ENCODE measurements at places on chromosomes 3 and 15.

GRCh38 chr3:124497487-124497886 is 232.8 kb upstream of the UMPS start:
- DNase-seq = no peak

GRCh38 chr3:170327040-170327808 is 30.3 kb upstream of the SKIL start:
- DNase-seq = no peak

DNA sequence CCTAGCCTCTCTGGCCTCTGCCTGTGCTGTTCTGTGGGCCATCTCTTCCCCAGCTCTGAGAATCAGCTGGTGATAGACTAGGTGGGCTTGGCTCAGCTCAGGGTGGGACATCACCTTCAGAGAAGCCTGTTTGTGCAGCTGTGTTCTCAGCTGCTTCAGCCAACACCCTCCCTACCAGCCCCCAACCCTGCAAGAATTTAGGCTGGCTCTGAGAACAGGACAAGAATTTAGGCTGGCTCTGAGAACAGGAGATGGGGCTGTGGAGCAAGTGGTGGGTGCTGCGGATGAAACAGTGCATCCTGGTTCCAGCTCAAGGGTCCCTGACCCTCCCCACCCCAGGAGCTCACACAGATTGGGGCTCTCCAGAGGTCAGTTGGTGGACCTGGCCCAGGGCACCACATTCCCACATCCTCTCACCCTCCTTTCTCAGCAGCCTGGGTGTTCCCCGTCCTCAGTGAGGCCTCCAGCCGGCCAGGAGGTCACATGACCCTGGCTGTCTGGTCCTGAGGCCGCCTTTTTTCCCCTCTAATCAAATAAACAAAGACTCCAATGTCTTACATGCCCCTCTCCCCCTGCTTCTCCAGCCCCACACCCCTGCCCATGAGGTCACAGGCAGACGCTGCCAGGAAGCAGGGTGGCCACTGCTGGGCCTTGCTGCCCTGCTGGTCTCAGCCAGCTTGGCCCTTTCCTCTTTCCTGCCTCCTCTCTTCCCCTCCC is 14.9 kb downstream of the PLEKHO2 start:
- no peak for DNase-seq

- no peak for DNase-seq
Measured at GRCh38 chr3:19539518-19540392, 391.4 kb downstream of the KCNH8 start.

DNA sequence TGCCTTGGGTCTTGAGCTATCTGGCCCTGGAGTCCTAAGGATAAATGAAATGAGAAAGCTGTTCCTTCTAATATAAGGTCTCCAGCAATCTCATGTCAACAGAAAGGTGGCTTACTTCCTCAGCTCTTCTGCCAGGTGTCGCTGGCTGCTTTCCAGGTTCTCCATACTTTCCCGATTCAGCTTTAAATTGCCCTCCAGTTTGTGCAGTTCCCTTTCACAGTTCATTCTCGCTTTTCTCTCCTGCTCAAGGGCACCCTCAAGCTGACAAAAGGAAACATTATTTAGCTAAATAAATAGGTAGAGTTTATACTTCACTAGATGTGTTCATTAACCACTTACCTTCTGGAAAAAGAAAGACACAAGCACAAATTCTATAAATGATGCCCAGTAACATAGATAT is 73.0 kb downstream of the MYH15 start:
- DNase-seq = no peak

DNA sequence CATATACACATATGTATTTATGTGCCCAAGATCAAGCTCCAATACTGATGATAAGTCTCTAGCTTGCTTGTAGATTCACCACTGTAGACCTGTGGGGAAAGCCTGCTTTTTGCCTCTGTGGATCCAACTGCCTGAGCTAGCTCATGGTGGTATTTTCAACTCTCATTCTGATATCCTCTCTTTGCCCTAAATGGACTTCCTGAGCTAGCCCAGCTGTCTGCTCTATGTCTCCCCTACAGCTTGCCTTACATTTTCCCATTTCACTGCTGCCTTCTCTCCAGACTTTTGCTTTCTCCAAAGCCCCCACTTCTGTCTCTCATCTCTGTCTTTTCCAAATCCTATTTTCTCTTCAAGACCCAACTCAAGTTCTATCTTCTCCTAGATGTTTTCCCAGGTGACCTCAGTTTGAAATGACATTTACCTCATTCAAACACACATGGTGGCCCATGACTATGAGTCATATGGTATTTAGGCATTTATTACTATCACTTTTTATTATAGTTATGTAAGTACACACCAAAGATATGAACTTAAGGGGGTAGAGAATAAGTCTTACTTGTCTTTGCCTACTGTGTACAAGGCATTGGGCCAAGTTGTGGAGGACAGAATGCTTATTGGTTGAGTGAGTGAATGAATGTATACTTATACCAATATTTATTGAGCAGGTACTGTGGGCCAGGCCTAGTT is 191.7 kb downstream of the NR1D2 start:
- DNase-seq = no peak

- no peak for DNase-seq
Measured at GRCh38 chr15:70509731-70510143, 253.6 kb downstream of the UACA start.

DNA sequence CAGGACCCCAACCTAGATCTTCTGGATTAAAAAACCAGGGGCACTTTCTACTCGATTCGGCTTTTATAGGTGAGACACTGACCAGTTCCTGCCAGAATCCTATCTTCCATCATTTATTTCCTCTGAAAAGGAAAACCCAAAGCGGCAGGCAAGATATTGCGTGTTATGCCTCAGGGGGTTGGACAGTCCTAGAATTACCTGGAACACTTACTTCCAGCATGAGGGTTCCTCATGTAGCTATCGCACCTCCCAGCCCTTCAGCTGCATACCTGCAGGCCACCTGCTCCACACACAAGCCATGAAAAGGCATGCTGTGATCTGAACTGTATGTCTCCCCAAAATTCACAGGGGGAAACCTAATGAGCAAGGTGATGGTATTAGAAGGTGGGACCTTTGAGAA is 58.3 kb upstream of the DLG1 start:
- DNase-seq = no peak

DNA sequence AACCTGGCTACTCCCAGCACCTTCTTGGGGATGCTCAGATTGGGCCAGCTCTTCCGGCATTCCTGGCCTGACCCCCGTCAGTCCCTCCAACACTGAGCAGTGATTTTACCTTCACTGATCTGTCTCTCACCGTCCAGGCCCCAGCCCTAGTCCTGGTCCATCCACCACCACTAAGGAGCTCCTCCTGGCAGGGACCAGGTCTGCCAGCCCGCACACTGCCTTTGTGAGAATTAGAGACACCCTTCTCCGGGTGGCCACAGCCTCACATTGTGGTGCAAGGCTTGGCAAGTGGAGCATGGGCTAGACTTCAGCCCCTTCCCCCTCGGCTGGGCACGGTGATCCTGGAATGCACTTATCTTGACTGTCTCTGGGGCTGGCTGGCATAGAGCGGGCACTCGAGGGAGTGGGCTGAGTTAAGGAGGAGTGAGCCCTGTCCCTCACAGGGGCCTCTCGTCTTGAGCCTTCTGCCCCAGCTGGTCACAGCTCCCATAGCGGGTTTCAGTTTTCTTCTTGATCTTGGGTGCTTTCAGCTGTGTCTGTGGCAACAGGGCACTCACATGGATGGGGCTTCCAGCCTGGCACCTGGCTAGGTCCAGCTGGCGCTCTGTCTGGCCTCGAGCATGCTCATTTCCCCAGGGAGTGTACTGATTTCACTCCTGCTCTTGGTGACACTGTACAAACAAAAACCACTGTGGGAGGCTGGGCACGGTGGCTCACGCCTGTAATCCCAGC is 53.9 kb downstream of the LINGO1 start:
- no peak for DNase-seq

DNA sequence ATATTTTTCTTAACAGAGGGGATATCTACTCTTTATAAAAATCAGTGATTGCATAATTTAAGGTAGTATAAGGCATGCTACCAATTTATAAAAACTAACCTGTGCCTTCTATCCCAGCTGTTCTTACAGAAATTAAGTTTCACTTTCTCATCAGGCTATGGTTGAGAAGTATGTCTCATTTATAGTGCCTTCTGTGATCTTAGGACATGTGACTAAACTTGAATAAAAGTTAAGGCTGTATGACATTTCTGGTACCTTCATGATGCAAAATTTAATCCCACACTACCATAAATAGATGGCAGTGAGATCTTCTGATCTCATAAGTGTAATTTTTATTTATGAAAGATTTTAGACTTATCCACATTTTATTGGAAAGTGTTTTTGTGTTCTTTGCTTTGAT is 12.6 kb downstream of the TIPARP start:
- DNase-seq = no peak

- no peak for DNase-seq
Measured at GRCh38 chr3:161500068-161500796, 3.6 kb downstream of the OTOL1 start.

- no peak for DNase-seq
Measured at GRCh38 chr3:128549283-128550112, 56.5 kb upstream of the GATA2 start.

- DNase-seq = no peak
Measured at GRCh38 chr15:73851689-73852088, 21.7 kb upstream of the TBC1D21 start.

- no peak for DNase-seq
Measured at GRCh38 chr3:38281895-38282686, at the start of gene SLC22A14. TSS of gene SLC22A14 (plus strand) at chr3:38282294. CDS start at chr3:38306027, 23,733 bp downstream.

- no peak for DNase-seq
Measured at GRCh38 chr3:133999891-134000685, 29.6 kb downstream of the SLCO2A1 start.

DNA sequence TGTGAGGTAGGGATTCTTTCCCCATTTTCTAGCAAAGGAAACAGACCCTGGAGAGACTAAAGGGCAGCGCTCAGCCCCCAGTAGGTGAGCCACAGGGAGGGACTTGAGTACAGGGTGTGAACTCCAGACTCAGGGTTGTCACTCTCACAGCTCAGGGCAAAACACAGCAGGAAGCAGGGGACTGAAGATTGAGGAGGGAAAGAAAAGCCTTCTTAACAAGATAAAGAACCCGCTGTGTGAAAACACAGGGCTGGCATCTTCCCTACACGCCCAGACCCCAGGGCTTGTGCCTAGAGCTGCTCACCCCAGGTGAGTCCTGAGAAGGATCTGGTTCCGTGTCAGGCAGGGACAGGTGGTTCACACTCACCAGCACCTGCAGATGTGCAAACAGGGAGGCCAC is 59.6 kb downstream of the ABTB1 start:
- DNase-seq = no peak

GRCh38 chr3:52004163-52004787 is 8.6 kb upstream of the RPL29 start:
- peak; percentile 16 for DNase-seq

DNA sequence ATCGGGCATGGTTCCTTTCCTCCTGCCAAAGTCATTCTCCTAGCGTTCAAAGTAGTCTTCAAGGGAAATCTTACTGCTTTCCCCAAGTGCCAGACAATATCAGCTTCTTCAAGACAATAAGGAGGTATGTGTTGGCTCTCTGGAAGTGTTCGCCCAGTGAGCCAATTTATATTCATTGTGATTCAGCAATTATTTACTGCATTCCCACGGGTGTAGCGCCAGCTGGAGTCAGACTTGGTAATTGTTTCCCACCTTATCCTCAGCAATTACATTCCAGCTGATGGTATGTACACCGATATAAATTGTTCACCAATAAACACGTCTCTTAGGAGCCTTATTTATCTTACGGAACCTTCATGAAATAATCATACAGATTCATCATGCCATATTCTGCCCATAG is 103.6 kb upstream of the CTNNB1 start:
- no peak for DNase-seq

DNA sequence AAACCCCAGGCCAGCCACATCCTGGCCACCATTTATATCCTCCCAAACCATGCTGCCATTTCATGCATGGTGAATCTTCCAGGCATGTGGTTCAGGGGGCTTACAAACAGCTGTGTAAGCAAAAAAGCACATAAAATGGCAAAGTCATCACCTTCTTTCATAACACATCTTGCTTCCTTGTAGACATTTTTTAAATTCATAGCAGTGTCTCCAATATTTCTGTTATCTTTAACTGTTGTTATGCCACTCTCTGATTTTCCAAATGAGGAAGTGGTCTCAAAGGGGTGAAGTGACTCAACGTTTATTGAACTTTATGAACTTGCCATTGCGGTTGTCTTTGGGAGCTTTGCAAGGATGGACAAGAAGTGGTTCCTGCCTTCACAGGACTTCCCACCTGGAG is 264.4 kb downstream of the MEX3B start:
- DNase-seq = no peak

GRCh38 chr3:142239421-142239820 is 14.0 kb upstream of the GK5 start:
- DNase-seq = no peak

GRCh38 chr3:124635169-124635539 is 95.1 kb upstream of the UMPS start:
- no peak for DNase-seq

- DNase-seq = no peak
Measured at GRCh38 chr3:146655333-146655996, 50.3 kb upstream of the PLSCR5 start.

GRCh38 chr15:80660119-80660518 is 35.0 kb upstream of the ABHD17C start:
- no peak for DNase-seq

DNA sequence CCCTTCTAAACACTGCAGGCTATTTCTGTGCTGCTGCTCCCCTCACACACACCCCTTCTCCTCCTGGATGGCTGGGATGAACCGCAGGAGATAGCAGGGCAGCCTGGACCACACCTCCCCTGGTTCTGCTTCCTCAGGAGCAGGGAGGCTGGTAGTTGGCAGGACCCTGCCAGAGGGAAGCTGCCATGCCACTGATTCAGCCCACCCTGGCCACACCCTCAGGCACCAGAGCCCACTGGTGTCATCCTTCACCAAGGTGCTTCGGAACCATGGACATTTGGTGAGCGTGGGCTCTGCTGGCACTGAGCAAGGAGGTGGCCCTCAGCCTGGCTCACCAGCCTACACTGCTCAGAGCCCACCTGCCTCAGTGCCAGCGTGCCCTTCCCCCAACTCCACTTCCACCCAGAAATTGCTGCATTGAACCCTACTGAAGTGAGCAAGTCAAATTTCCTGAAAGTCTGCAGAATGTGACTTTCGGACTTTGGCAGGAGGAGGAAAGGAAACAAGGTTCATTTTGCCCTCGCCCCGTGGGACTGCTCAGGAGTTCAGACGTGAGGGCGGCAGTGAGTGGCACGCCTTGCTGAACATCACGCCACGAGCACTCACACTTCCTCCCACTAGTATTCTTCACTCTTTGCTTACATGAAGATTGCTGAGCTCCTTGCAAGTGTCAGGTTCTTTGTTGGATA is 26.3 kb downstream of the BMF start:
- DNase-seq = no peak

DNA sequence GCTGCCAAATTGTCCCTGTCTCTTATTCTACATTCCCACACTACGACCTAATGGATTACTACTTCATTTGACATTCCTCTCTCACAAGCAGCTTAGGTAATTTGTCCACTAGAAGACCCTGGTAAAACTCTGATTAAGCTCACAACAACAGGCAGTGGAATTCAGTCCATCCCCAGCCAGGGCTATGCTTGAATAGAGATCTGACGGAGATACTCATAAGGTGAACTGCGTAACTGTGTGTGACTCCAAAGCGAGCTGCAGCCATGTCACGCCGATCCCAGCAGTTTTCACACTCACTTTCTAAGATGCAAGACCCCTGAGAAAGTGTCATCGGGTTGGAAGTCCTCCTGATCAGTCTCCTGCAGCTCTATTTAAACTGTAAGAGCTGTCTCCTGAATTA is 25.7 kb upstream of the ROBO2 start:
- DNase-seq = no peak
